Esophagus mucosa (tissue), 1 donor: ENCODE measurements at places on chromosomes 12 and 14. TPM values are rescaled to one million over a fixed set of nuclear protein-coding genes. Genes with fewer than 3 reads are reported as not detected.

Gene TAS2R30
- total RNA-seq = 1.1 TPM

Gene TPCN1
- total RNA-seq = 35.2 TPM

Gene CRACR2A
- total RNA-seq = 3.0 TPM

Gene LRRC74A
- total RNA-seq = not detected

Gene C12orf50
- total RNA-seq = not detected

Gene PLEKHD1
- total RNA-seq = not detected

Gene COQ6
- total RNA-seq = 13.1 TPM

Gene PPP4R4
- 0.04 TPM for total RNA-seq

Gene SELPLG
- total RNA-seq = 0.76 TPM

Gene KRT3
- total RNA-seq = 1.0 TPM

Gene LUM
- total RNA-seq = 8.4 TPM

Gene IL31
- not detected for total RNA-seq

Gene PPP2R5C
- total RNA-seq = 106 TPM

Gene SLC16A7
- 52.4 TPM for total RNA-seq
